ENCODE measurements at places on chromosomes 11 and 22. TPM values are rescaled to one million over a fixed set of nuclear protein-coding genes. Genes with fewer than 3 reads are reported as not detected.

The CDC42BPG gene
- total RNA-seq: 82.3 TPM

The SHISA8 gene
- total RNA-seq: 0.32 TPM

- DNase-seq: no peak
These were observed 35.8 kb downstream of the GRIK4 start for GRCh38 chr11:120547316-120547715.

The SPDYC gene
- total RNA-seq: not detected

GRCh38 chr11:134151083-134151747 lies 72.6 kb downstream of the NCAPD3 start:
- DNase-seq: no peak

GRCh38 chr11:95895815-95896214 lies 28.1 kb downstream of the MTMR2 start:
- no peak for DNase-seq

GRCh38 chr11:112316971-112317370 lies 56.3 kb upstream of the PLET1 start:
- DNase-seq: no peak

GRCh38 chr11:58490827-58491226 lies 17.1 kb downstream of the OR5B21 start:
- no peak for DNase-seq

DNA sequence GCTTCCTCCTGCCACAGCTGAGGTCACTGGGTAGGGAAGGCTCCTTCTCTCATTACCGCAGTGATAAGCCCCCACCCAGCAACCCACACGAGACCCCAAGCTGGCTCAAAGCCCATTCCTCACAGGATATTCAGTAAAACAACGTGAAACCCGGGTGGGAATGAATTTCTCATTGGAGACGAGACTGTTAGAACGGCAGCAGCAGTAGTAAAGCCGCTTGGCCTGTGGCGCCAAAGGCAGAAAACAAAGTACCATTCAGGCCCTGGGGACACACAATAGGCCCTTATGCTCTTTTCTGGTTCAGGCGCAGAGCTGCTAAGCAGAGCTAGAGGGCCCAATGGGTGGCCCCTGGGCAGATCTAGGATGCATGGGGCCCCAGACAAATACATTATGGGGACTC lies 45.3 kb downstream of the PC start:
- no peak for DNase-seq

The LIF gene
- 4.1 TPM for total RNA-seq

The MUC2 gene
- total RNA-seq: 439 TPM

The CLMP gene
- 49.4 TPM for total RNA-seq

DNA sequence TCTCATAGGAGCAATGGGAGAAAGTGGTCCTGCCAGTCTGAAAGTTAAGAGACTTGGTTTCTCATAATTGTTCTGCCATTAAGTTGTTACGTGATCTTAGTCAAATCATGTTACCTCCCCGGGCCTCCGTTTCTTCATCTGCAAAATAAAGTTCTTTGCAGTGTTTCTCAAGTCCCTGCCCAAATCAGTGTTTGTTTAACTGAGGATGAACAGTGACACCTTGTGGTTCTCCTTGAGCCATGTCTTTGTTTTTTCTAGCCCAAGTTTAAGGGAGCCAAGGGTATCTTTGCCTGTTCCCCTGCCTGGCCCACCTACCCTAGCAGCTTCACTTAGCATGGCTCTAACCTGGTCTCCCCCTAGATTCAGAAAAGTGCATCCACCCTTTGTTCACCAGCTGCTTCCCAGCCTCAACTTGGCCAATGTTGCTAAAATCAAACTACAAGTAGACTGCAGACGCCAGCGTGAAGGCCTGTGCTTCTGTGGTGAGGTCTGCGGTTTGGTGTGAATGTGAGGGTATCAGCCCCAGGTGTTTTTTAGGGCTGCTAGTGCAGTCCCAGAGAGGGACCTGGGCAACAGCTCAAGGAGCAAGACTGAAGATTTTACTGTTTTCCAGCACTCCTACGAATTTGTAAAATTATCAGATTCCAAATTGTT lies 35.5 kb downstream of the FZD4 start:
- DNase-seq: no peak

DNA sequence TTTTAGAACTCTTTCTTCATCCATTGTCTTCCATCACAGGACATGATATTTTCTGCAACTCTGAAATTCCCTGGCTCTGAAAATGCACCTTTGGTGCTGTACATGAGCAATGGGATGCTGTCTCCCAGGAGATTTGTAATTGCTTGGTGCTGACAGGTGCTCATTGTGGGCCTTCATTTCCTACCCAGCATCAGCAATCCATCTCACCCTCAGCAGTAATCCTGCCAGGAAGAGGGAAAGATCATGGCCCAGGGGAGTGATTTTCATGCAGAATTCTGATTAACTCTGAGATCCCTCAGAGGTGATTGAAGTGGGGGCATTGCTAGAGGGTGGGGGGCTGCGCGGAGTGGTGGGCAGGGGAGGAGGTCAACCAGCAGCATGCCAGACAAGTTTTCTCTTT lies 651.7 kb downstream of the NELL1 start:
- no peak for DNase-seq

- DNase-seq: no peak
These were observed 50.3 kb upstream of the GLYAT start for GRCh38 chr11:58782066-58782465.

DNA sequence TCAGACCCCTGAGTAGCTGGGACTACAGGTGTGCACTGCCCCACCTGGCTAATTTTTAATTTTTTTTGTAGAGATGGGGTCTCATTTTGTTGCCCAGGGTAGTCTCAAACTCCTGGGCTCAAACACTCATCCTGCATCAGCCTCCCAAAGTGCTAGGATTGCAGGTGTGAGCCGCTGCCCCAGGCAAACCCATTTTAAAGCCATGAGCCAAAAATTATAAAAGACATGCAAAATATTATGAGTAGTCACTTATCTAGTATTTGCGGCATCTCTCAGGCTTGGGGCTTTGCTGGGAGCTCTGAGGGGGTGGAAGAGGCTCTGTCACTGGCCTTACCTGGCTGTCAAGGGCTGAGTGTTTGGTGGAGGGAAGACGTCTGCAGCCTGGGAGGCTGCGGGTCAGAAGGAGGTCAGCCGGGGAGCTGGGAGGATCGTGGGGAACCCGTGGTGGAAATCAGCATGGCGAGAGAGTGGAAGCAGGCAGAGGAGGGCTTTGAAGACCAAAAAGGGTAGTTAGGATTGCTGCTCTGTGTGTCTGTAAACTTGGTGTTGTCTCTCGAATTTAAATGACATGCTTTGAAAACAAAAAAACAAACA lies 69.1 kb upstream of the PARVG start:
- no peak for DNase-seq

The SPA17 gene
- 1.6 TPM for total RNA-seq

DNA sequence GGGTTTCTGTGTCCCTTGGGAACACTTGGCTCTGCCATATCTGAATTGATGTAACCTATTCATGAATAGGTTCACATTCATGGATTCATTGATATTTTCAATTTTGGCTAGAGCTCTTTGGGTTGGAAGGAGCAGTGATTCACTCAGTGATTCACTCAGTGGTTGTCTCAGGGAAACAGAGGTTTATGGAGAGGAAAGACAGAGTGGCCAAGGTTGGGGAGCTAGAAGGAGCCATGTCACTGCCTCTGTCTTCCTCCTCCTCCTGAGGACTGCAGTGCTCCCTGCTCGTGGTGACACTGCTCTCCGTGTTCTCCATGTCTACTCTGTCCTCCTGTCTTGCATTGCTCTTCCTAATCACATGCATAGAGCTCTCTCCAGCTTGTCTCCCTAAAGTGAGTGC lies 17.4 kb downstream of the CEP164 start:
- no peak for DNase-seq

DNA sequence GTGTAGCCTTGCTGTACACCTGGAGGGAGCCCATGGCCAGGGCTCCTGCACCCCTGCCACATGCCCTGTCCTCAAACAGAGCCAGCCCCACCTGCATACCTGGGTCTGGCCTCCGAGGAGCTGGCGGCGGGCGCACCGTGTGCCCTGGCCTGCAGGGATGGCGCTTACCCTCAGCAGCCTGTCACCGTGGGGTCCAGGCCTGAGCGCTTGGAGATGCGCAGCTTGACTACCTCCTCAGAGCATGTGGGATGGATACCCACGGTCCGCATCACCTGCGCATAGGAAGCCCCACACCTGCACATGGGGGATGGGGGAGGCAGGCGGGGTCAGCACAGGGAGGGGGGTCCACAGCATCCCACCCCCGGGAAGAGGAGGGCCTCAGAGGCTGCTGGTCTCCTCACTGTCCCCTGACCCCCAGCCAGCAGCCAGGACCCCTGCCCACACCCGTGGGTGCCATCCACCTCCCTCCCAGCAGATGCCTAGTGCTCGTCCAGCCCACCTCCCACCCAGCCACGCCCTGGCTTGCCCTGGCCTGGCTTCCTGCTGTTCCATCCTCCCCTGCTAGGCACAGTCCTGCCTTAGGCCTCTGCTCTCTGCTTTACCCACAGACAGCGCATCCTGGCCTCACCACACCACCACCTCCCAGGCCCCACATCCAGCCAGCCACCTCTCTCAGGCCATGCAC lies 22.4 kb upstream of the GNB1L start:
- DNase-seq: no peak

- no peak for DNase-seq
These were observed 425.6 kb downstream of the SHANK2 start for GRCh38 chr11:70826541-70827335.

GRCh38 chr11:69924308-69925161 lies 105.3 kb upstream of the FGF3 start:
- DNase-seq: no peak

The MED17 gene
- 17.1 TPM for total RNA-seq

GRCh38 chr11:76161261-76161961 lies 44.9 kb downstream of the WNT11 start:
- DNase-seq: no peak

DNA sequence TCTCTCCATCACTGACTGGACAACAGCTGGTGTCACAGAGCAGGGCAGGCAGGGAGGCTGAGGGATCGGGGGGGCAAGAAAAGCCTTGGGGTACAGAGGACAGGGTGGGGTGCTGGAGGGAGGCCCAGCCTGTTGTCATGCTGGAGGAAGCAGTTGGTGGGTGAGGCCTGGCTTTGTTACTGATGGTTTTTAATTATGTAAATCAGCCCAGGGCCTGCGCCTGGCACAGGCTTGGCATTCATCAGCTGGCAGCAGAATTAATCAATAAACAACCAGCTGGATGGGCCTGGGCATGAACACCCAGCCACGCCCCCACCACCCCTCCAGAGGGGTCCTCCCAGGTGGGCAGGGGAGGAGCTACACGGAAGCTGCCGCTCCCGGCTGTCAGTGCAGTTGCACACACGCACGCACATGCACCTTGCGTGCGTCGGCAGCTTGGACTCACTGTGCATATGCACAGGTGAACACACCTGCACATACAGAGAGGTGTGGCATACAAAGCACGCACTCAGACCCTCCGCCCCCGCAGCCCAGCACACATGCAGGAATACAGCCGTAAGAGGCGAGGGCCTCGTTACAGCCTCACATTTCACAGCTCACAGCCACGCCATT lies 21.3 kb upstream of the ELFN2 start:
- no peak for DNase-seq

The KRTAP5-7 gene
- total RNA-seq: 4.5 TPM

DNA sequence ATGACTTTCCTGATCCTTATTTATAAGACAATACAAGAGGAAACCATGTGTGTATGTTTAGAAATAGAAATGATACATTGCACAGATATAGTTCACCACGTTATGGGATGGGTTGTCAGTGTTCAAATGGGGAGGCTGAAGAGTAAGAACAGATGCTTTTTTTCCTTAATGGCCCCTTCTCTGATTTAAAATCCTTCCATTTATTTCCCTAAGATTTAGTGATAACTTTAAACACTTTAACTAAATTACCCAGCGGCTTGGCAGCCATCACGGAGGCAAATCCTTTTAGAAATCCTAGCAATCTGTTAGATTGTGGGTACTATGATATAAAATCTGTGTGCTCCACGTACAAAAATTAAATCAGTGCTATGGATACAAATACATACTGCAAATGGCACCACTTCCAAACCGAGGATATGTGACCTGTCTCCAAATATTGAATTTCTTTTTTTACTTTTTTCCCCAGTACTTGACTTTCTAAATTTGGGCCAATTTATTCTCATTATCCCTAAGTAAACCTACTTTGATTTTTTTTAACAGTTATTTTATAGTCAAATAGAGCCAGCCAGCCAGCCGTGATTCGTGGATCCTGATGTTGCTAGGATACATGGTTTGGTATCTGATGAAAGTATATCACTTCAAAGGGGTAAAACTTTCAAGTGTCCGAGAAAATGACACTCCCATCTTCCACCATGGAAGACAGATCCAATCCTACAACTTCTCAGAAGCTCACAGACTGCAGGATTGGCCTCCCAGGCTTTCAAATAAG lies 46.1 kb downstream of the BDNF start:
- no peak for DNase-seq

DNA sequence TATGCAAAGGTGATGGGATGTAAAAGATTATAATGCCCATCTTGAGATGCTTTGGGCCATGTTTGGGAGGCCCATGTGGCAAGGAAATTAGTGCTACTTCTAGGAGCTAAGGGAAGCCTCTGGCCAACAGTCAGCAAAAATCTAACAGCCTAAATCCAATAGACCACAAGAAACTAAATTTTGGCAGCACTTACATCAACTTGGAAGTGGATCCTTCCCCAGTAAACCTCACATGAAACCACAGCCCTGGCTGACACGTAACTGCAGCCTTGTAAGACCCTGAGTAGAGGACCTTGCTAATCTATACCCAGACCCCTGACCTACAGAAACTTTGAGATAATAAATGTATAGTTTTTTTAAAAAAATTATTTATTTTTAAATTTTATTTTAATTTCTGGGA lies 13.1 kb upstream of the GRK3 start:
- DNase-seq: no peak

The TOP3B gene
- 94.6 TPM for total RNA-seq

DNA sequence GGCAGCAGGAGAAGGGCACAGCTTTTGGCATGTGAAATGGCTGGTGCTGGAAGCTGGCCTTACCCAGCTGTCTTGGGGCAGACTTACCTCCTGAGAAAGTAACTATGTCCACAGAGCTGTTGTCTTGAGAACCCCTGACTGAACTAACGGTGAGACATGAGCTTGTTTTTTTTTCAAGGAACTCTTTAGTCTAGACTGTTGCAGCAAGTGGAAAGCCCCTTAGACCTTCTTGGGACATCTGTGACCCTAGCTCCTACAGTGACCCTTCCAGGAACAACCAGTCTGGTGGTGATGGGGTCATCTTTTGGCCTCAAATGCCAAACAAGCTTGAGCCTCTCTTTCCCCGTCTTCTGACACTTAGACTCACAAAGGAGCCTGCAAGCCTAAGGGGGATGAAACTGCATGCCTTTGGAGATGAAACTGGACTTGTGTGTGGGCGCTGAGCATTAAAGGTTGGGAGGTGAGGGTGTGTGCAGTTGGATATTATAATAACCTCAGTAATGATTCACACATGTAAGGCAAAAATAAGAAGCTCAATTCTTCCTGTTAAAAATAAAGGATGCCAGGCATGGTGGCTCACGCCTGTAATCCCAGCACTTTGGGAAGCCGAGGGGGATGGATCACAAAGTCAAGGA lies 35.4 kb downstream of the SDHD start:
- no peak for DNase-seq

DNA sequence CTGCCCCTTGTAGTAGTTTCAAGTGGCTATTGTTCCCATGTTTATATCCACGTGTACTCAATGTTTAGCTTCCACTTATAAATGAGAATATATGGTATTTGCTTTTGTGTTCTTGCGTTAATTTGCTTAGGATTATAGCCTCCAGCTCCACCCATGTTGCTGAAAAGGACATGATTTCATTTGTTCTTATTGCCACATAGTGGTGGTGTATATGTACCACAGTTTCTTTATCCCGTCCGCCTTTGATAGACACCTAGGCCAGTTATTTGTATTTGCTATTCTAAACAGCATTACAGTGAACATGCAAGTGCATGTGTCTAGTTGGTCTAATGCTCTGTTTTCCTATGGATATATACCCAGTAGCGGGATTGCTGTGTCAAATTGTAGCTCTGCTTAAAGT lies 6.8 kb downstream of the OR51B2 start:
- no peak for DNase-seq

- DNase-seq: no peak
These were observed 4.3 kb upstream of the EXPH5 start for GRCh38 chr11:108597736-108598355.

Measured in transverse colon (tissue), 4 donors.